Panc1 (cell line): ENCODE measurements at places on chromosomes 6 and 20. TPM values are rescaled to one million over a fixed set of nuclear protein-coding genes. Genes with fewer than 3 reads are reported as not detected.

SGK2 gene
- total RNA-seq: 0.90 TPM

BPI gene
- total RNA-seq: not detected

- no peak for DNase-seq
Measured at GRCh38 chr6:97462938-97463598, 180.1 kb upstream of the MMS22L start.

GRCh38 chr20:40720826-40721225, 31.8 kb upstream of the MAFB start:
- DNase-seq: no peak

GRCh38 chr20:58359441-58359840, 29.6 kb upstream of the VAPB start:
- DNase-seq: no peak

DNA sequence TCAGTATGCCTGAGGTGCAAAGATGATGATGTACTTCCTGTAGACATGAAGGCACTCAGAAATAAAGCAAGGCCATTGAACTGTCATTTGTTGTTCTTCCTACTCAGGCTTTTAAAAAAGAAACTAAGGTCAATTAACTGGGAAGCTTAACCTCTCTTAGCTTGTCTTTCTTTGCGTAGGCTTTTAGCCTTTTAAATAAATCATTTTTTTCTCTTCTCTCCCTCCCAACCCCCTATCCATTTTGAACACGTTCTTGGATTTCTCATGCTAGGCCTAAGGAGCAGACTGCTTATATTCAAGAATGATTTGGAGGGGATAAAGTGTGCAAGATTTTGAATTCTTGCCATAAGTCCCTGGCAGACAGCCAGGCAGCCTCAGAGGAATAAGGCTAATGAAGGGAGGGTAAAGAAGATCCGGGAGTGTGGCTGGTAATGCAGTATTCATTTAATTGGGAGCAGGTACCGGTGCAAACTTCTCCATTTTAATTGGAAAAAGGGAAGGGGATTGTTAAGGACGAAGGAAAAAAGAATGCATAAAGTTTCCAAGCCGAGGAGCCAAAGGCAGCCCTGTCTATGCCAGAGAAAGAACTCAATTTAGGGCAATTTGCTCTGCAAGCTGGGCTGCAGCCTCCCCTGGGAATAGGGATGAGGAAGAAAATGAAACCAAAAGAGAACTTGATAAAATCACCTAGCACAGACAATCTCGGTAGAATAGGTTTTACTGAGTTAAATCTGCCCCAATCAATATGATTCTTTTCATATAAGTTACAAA, 343.8 kb upstream of the MMS22L start:
- DNase-seq: no peak
